ENCODE measurements at places on chromosomes 3 and 15.
A peak's percentile ranks its signal among the peaks of the same experiment; 100 is the strongest.

DNA sequence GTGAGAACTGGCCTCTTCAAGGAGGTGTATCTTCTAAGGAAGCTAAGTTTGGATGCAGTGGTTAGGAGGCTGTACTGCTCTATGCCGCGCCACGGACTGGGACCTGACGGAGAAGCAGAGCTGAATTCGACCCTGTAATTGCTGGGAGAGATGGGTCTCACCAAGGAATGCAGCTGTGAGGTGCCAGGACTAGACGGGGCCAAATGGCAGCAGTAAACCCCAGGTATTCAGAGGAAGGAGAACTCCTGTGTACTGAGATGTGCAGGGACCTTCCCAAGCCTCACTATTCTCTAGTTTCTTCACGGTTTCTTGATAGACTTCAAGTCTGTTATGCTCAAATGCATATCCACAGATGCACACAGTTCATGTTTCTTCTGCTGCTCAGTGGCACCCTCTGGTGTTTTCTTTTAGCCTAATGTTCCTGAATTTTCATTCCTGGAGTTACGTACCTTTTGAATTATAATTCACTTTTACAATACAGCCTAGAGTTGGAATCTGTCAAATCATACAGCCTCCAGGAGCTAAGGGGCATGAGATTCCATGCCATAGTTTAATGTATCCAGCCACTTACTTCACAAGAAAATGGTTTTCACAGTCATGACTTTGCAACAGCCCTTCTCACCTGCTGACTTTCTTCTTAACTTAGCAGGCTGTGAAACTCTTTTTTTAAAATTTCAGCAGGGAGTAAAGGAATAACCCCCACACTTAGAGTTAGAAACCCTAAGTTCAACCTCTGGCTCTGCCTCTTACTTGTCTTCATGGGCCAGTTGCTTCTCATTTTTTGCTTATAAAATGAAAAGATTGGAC lies 61.8 kb downstream of the GLDN start:
- DNase-seq, result no peak

GRCh38 chr3:89098964-89099585 lies 8.3 kb upstream of the EPHA3 start:
- DNase-seq, result peak; percentile 39

- DNase-seq, result no peak
These were observed 3.3 kb downstream of the ANKRD63 start for GRCh38 chr15:40279437-40280141.

GRCh38 chr3:114706591-114707232 lies 412.9 kb downstream of the TIGIT start:
- DNase-seq, result no peak

DNA sequence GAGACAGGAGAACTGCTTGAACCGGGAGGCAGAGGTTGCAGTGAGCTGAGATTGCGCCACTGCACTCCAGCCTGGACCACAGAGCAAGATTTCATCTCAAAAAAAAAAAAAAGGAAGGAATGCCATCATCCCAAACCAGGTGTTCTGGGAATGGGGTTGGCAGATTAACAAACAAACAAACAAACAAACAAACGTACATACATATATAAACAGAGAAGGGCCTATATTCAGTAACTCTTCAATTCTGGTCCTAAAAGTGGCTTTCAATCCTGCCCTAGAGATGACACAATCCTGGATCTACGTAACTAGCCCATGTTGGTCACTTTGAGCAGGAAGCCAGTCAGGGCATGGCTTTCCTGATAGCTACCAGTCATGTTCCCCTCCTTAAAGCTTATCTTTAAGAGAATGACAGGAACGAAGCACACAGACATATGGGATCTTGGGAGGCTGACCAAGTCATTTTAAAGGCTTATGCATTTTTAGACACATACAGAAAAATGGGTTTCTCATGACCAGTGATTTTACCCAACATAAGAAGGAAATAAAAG lies 29.9 kb upstream of the RAB11A start:
- no peak for DNase-seq

- no peak for DNase-seq
These were observed 18.0 kb downstream of the NRG4 start for GRCh38 chr15:75994220-75994619.

GRCh38 chr15:34584330-34584668 lies 848 bp upstream of the GOLGA8B start:
- no peak for DNase-seq

GRCh38 chr3:155254445-155254844 lies 39.0 kb downstream of the STRIT1 start:
- no peak for DNase-seq

DNA sequence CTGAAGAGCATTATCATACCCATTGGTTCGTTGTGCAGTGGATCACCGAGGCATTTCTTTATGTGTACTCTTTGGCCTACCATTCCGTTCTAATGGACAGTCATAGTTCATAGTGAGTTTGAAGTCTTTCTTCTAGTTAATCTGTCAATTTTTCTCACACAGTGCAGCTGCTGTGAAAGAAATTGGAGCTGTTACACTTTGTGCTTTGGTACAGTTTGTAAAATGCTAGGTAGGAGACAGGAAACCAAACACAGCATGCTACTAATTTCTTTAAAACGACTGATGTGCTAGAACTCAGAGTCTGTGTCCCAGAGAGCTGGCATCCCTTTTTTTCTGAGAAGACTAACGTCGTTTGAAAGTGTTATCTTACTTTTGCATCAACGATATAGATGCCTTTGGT lies 218.9 kb downstream of the CNTN4 start:
- no peak for DNase-seq

GRCh38 chr3:56887402-56888025 lies 85.8 kb upstream of the ARHGEF3 start:
- DNase-seq, result no peak

GRCh38 chr3:51966922-51967383 lies 301 bp downstream of the PCBP4 start:
- DNase-seq, result no peak

GRCh38 chr3:16468336-16469098 lies 45.0 kb downstream of the RFTN1 start:
- DNase-seq, result no peak

DNA sequence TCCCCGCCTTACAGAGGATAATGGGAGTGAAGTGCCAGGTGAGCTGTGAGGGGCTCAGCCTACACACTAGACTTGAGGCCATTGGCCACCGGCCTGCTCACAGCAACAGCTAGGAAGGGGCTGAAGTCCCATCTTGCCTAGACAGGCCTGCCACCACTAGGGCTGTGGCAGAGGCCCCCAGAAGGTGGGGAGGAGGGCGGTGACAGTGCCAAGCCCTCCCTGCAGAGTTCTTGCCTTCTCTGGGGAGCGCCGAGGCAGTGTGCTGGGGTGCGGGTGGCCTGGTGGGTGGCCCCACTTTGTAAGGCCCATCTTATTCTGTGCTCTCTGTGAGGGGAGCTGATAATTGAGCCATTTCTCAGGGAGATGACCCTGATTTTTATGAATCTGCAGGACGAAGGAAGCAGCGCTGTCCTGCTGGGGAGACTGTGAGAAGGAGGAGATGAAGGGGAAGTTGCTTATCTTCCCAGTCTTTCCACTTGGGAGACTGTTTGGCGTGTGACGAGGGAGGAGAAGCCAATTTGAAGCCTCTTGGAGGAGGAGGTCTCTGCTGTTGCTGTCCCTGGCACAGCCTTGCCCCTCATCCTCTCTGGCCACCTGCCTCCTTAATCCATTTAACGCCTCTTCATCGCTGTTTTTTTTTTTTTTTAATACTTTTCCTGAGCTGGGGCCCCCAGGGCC lies 104.3 kb downstream of the LINGO1 start:
- DNase-seq, result no peak

DNA sequence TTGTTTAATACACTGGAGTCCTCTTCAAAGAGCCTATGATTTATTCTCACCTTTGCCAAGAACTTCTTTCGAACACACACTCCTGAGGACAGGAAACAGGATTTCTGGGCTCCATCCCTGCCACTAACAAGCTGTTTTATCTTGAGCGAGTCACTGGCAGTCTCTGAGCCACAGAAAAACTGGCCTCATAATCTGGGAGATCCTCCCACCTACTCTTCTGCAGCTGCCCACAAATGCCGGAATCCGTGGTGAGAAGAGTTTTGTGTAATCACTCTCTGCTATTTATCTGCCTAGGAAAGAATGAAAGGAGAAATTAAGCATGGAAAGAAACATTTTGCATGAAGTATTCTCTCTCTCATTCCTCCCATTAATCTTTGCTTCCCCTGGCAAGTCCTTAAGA lies 172.0 kb upstream of the TRIM42 start:
- no peak for DNase-seq

DNA sequence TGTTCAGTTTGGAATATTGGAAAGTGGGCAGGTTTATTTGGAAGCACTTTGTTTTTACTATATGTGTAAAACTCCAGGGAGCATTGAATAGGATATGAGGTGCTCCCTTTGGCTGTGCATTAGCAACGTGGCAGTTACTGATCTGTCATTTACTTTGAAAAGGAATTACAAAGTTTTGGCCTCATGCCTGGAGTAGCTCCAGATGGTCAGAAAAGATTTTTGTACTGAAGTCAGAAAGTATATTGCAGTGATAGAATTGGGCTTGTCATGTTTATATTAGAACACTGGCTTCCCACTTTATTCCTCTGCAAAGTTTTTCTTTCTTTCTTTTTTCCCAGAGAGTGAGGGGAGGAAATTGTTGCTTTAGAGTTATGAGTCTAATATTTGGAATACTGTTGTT lies 26.1 kb downstream of the FNDC3B start:
- DNase-seq, result no peak

GRCh38 chr3:183517607-183518006 lies 37.9 kb downstream of the KLHL6 start:
- DNase-seq, result no peak

- no peak for DNase-seq
These were observed 59.4 kb downstream of the DAPK2 start for GRCh38 chr15:63986751-63987341.

GRCh38 chr3:3353153-3353552 lies 173.7 kb upstream of the CRBN start:
- no peak for DNase-seq

Measured in NCI-H1417 treated with DMSO at 0.1 percent for 48 hours (cell line).